ENCODE measurements at places on chromosomes 7 and 10.

- DNase-seq, result peak; percentile 68
These were observed 139.1 kb upstream of the PFKP start for GRCh38 chr10:2927958-2928840.

DNA sequence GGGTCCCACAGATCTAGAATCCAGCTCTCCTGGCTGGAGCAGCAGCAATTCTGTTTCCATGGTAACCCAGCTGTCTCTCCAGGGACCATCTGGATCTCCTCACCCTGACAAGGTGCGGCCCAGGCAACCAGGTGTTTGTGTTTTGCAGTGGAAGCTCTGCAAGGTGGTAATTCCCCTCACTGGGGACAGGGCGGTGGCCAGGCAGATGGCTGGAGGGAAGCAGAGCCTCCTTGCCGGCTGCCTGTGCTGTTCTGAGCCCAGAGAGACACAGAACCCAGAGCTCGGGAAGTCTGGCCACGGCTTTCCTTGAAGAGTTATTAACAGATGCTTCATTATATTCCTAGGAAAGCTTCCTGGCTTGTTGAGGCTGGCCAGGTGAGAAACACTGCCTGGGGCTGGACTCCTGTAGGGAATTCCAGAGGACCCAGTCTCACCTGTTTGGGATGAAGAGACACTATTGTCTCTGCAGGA is 118.2 kb upstream of the PPIF start:
- no peak for DNase-seq

GRCh38 chr7:16402091-16402490 is 19.2 kb downstream of the CRPPA start:
- DNase-seq, result no peak

DNA sequence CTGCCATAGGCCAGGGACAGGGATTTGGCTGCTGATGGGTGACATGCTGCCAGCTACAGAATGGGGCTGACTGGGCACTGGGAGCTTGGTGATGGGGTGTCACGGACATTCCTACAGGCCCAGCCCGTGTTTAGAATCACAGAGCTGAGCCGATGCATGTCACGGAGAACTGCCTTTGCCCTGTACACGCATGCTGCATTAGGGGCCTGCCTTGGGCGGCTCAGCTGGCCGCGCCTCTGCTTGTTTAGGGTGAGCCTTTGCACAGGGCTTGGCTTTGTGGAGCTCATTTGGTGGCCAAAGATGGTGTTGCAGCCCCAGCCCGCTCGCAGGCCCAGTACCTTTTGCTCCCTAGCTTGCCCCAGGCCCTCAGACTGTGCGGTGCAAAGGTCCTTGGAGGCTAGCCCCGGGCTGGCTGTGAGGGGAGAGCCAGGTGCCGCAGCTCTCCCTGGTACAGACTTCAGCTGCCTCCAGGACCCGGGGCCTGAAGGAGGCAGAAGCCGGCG is 108.4 kb upstream of the BTBD16 start:
- DNase-seq, result no peak

DNA sequence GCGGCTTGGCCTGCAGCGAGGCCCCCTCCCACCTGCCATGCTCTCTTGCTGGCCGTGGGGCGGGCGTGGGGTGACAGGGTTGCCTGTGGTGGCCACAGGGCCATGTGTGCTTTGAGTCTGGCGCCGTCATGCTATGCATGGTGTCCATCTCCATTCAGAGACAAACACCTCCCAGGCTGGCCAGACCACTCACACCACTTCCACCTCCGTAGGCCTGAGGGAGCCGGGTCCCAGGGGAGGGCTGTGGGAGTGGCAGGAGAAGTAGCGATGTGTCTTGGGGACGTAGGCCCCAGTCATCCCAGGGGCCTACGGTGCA is 65.5 kb downstream of the DNAJB6 start:
- DNase-seq, result no peak

DNA sequence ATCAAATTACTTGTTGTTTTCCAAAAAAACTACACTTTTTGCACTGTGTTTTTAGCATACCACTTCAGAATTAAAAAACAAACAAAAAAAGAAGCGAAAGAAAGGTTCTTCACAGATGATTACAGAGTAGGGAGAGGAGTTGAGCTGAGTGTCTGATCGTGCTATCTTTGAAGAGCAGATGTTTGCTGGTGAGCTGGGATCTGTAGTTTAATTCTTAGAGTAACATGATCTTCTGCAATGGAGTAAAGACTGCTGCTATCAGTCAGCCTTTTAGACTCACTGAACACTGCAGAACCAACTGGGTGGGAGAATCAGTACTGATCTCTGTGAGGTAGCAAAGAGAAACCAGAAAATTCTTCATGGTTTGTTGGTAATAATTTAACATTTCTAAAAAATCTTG is 1197.8 kb upstream of the SORCS1 start:
- no peak for DNase-seq

DNA sequence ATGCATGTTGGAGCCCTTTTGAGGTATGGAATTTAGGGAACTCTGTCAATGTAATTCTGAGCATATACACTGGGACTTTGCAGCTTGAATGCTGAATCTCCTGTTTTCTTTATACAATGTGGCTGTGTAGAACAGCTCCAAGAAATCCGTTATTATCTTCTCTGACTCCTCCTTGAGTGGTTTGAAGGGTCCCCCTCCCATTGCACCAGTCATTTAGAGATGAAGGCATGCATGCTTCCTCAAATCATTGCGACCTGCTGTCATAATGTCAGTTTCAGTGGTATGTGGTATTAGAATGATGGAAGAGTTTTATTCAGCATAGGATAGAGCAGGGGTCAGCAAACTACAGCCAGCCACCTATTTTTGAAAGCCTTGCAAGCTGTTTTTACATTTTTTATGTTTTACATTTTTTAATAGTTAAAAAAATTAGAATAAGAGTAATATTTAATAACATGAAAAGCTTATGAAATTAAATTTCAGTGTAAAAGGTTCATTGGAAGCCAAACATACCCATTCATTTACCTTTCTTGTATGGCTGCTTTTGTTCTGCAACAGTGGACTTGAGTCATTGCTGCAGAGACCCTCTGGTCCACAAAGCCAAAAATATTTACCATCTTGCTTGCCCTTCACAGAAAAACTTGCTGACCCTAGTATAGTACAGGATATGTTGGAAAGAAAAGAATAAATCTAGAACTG is 8.1 kb downstream of the STK17A start:
- DNase-seq, result peak; percentile 25

GRCh38 chr7:20223356-20223755 is 6.2 kb upstream of the MACC1 start:
- no peak for DNase-seq

GRCh38 chr7:99558306-99559174 is at the start of gene ZNF655:
Gene ZNF655 (plus strand): TSS chr7:99558642. CDS start chr7:99560560, 1,918 bp downstream.
- peak; percentile 98 for DNase-seq

- peak; percentile 27 for DNase-seq
These were observed 285.8 kb downstream of the CAMK1D start for GRCh38 chr10:12635127-12635541.

DNA sequence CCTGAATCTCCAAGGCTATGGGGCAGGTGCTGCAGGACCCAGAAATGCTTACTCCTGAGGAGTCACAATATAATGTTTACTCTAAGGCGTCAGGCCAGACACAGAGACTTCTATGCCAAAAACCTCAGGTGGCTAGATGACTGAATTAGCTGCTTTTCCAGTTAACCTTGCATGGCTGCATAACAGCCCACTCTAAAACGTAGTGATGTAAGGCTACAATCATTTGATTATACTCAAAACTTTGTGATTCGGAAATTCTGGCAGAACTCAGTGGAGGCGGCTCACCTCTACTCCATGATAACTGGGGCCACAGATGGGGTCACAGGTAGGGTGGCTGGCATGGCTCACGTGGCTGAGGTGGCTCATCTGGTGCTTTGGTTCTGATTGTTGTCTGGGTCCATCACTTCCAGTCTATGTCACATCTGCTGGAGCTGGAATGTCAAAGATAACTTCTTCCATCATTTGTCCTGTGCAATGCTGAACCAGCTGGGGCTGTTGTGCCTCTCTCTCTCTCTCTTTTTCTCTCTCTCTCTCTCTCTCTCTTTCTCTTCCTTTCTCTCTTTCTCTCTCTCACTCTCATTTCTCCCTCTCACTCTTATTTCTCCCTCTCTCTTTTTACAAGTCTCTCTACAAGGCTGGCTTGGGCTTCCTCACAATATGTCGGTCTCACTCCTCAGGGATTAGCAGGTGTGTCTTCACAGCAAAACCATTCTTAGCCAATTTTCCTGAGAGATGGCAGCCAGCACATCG is 11.8 kb downstream of the TMEM72 start:
- no peak for DNase-seq

- peak; percentile 61 for DNase-seq
These were observed 299.4 kb downstream of the SNX13 start for GRCh38 chr7:17640730-17641377.

- DNase-seq, result no peak
These were observed 152.0 kb downstream of the PLPP4 start for GRCh38 chr10:120609006-120609405.

DNA sequence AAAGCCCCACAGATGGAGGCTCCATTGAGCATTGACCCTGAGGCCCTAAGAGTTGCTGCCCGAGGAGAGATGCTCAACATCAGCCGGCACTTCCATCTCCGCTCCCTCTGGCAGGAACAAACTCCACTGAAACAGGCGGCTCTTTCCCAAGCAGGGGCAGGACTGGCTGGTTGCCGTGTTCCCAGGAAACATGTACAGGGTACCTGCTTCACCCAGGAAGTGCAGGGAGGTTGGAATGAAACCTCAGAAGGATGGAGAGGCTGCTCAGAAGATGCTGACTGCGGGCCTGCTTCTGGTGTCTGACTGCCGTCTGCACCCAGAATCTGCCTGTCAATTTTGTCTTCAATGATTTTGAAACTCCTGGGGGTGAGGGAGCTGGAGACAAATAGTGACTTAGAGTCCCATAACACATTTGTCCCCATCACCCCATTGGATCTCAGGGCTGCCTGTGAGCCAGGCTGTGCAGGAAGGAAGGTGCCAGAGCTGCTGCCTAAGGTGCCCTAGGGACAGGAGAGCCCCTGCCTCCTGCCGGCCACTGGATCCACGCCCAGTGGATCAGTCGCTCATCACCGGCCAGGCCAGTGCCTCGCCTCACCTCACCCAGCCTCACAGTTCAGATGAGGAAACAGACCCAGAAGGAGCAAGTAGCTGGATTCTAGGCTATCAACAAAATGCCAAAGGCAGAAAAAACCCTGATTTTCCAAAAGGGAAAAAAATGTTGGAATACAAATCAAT is 237.3 kb downstream of the PTPRN2 start:
- DNase-seq, result no peak

DNA sequence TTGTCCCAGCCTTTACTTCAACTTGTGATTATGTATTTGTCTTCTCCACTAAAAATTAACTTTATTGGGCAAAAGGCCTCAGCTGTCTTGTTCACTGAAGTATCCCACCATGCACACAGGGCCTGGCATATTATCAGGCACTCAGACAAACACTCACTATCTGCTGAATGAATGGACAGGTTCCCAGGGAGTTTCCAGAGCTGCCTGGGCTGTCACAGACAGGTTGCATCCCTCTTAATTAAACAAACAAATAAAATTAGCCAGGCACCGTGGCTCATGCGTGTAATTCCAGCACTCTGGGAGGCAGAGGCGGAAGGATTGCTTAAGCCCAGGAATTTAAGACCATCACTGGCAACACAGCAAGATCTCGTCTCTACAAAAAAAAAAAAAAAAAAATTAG is 1.5 kb upstream of the TSPAN14 start:
- DNase-seq, result no peak

GRCh38 chr10:125264757-125265578 is 104.6 kb upstream of the CTBP2 start:
- no peak for DNase-seq

DNA sequence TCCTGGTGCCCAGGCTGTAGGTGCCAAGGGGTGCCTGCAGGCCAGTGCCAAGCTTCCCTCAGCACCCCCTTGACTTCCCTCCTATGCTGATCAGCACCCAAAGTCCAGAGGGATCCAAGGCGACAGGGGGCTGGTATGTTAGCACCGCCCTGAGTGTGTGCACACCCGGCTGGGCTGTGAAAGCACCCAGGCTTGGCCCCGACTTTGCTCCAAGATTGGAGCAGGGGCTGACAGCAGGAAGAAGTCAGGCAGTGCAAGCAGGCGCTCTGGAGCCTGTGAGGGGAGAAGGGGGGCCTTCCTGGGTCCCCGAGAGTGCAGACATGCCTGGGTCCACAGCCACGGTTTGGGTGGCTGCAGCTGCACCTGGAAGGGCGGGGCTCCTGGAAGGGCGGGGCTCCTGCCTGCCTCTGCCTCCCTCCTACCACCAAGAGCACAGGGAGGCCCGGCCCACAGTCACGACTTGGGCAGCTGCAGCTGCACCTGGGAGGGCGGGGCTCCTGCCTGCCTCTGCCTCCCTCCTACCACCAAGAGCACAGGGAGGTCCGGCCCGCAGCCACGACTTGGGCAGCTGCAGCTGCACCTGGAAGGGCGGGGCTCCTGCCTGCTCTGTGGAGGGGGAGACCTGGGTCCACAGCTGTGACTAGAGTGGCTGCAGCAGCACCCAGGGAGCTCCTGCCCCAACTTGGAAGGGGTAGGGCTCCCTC is 30.2 kb upstream of the ZMYND11 start:
- no peak for DNase-seq

GRCh38 chr7:106369816-106370215 is 85.0 kb upstream of the NAMPT start:
- DNase-seq, result no peak

DNA sequence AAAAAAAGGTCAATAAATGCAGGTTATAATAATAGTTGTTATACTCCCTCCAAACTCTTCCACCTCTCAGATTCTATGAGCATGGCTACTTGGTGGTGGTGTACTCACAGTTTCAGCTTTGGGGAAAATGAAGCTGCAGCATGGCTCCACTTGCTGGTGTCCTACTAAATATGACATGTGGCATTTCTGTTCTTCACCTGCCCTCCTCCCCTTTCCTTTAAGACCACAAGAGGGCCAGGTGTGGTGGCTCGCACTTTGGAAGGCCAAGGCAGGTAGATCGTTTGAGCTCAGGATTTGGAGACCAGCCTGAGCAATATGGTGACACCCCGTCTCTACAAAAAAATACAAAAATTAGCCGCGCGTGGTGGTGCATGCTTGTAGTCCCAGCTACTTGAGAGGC is 101.1 kb downstream of the SLC37A3 start:
- no peak for DNase-seq

- no peak for DNase-seq
These were observed 90.5 kb upstream of the FAM3C start for GRCh38 chr7:121486590-121486989.

DNA sequence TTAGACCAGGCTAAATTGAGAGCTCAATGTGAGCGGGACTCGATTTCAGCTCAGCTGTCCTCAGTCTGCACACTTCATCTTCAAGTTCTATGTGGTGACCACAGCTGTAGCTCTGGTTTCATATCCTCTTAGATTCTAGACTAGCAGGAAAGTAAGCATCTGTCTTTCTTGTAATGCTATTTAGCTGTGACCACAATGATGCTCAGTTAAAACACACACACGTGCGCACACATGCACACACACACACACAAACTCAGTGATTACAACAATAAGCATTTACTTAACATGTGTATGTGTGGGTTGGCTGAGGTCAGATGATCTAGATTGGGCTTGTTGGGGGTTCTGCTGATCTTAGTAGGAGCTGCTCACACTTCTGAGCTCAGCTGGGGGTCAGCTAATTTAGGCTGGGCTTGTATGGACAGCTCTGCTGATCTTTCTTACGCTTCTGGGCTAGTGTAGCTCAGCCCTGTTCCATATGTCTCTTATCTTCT is 82.5 kb downstream of the ZNF365 start:
- DNase-seq, result no peak

Measured in ACHN (cell line).